Ureter (tissue), 1 donor: ENCODE measurements at places on chromosomes 5 and 9.

DNA sequence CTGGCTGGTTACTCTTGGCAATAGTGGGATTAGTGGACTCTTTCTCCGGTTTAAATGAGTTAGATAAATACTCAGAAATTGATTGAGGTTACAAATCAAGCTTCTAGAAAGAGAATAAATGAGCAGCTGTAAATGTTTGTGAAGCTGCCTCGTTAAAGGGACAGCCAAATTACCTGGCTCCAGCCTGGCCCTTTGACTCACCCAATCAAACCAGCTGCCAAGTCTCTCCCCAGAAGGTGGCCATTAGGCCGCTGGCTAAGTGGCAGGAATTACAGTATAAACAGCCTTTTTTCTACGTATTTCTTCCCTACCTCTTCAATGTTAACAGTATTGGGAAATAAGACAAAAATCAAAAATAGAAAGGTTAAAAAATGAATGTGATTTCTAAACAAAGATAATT, 46.0 kb upstream of the SRFBP1 start:
- no peak for DNase-seq

DNA sequence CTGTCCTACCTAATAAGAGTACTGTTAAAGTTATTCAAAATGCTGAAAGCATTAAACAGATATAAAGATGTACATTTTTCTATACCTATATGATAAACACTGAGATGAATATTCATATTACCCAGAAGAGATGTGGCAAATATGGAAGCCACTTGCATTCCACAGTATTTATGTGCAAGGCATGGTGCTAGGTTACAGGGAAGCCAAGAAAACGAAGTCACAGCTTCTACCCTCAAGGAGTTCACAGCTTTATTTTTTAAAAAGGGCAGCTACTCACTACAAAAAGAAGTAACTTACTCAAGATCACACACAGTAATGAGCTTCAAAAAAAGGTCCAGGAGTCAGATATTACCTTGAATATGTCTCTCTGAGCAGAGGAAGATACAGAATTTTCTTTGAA, 484.6 kb downstream of the ZNF608 start:
- no peak for DNase-seq

DNA sequence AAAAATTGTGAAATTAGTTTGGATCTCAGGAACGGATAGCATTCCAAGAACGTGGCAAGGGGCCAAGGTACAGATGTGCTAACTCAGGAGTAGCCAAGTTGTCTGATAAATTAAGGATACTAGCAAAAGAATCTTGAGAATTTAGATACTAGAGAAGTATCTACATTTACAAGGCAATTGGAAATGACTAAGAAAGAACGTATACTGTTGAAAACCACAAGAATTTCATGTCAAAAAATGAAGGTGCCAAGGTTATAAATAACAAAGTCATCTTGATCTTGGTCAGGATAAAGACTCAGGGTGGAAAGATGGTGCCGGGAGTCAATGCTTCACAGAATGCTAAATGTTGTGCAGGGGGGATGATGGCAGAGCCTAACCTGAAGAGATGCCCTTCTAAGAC, 19.2 kb downstream of the CAPSL start:
- no peak for DNase-seq

DNA sequence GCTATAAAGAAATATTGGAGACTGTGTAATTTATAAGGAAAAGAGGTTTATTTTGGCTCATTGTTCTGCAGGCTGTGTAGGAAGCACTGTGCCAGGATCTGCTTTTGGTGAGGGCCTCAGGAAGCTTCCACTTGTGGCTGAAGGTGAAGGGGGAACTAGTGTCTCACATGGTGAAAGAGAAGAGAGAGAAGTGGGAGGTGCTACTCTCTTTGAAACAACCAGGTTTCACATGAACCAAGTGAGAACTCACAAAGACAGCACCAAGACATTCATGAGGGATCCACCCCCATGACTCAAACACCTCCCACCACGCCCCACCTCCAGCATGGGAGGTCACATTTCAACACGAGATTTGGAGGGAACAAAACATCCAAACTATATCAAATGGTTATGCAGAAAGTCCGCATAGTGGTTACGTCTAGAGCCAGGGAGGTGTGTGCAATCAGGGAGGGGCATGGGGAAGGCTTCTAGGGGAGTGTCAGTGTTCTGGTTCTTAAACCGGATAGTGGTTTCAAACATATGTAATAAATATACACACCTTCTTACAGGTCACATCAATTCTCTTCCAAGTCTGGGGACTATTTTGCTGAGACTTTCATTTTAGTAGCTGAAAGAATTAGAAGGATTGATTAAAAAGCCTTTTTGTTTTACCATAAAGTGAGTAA, 113.0 kb downstream of the TRIO start:
- DNase-seq = no peak

- no peak for DNase-seq
Measured at GRCh38 chr5:56677690-56678305, 137.6 kb upstream of the MAP3K1 start.
